ENCODE measurements at places on chromosomes 1 and 21.

- no peak for DNase-seq
These were observed 19.8 kb upstream of the VCAM1 start for GRCh38 chr1:100699744-100700143.

DNA sequence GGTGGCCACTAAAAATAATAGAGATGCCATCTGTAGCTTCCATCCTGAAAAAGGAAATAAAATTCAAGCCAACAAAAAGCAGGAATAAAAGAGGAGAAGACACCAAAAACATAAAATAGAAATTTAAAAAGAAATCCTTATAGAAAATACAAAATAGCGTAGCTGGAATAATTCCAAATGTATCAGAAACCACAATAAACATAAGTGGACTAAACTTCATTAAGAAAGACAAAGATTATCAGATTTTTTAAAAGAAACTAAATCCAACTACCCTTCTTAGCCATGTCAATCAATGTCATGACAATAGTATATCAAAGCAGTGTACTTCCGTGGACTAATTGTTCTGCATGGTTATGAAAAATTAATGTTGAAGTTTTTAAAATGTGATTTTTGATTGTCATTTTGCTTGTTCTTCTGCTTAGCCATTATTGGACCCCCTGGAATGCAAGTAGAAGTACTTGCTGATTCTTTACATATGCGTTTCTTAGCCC is 13.2 kb downstream of the IL10RB start:
- DNase-seq: no peak

DNA sequence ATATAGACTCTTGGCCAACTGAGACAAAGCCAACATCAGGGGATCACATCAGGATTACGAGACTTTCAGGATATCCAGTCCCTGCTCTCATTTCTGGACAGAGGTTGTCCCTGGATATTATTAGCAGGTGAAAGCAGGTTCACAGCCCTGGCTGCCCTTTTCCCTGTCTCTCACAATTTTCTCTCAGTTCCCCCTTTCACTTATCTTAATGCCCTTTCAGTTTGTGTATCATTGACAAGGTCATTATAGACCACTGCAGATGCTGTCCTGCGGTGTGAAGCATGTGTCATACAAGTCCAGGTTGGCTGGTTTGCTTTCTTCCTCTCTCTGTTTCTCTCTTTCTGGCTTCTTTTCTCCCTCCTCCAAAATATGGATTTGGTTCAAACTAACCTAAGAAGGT is 2.1 kb upstream of the KLHDC9 start:
- no peak for DNase-seq

DNA sequence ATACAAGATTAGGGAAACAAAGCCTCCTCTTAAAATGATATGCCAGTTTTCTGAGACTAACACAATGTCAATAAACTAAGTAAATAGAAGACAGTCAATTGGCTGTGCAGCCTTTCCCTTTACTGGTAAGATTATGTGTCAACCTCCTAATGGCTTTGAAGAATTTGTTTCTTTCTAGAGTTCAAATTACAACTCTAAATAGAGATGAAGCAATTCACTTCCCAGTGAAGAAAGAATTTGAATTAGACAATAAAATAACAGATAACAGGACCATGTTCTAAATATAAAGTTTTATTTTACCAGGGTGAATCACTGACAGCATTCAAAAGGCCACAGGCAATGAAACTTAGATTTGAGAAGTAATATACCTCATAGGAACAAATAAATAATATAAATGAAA is 680.3 kb downstream of the PLA2G4A start:
- no peak for DNase-seq

- DNase-seq: no peak
These were observed 193.4 kb downstream of the PRDM2 start for GRCh38 chr1:13893409-13893821.

- DNase-seq: no peak
These were observed 1.6 kb downstream of the DRAXIN start for GRCh38 chr1:11693024-11693590.

DNA sequence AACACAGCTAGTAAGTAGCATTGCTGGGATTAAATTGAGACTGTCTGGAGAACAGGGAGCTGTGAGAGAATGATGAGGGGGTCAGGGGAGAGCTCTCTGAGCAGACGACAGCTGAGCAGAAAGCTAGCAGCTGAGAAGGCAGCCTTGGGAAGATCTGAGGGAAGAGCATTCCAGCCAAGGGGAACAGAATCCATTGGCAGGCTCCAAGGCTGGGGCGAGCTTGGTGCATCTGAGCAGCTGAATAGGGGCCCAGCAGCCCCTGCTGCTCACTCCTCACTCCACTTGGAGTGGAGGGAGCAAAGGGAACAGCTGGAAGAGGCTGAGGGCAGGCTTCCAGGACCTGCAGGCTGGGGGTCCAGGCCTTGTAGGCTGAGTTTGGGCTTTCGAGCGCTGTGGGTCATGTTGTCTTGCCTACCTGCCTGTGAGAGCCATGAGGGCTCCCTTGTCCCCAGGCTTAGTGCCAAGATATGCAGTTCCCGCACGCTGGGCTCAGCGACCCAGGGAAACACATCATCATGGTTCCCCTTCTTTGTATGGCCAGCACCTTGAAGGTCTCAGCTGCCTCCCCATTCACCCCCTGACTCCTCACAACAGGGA is 10.5 kb downstream of the ACOT11 start:
- no peak for DNase-seq

GRCh38 chr1:241639623-241640148 is 483 bp downstream of the CHML start:
- DNase-seq: peak; percentile 59

DNA sequence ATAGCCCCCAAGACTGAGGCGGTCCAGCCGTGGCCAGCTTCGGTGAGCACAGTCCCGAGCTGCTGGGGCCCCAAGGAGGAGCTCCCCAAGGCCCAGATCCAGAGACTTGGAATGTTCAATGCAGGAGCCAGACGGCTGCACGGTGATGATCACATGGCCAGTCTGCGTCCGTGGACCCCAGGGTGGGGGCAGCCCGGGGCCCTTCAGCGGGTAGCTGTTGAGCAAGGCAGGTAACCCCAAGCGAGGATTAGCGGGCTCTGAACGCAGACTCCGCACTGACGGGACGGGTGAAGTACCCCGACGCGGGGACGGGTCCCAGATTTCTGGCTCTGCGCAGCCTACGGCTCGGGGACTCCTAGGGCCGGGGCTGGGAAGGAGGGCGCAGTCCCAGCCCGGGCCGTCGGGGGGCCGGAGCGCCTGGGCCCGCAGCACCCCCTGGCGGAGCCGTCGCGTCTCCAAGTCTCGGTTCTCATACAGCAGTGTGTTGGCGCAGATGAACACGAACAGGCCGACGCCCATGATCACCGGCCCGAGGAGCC is 2.7 kb downstream of the TMEM200B start:
- DNase-seq: no peak

DNA sequence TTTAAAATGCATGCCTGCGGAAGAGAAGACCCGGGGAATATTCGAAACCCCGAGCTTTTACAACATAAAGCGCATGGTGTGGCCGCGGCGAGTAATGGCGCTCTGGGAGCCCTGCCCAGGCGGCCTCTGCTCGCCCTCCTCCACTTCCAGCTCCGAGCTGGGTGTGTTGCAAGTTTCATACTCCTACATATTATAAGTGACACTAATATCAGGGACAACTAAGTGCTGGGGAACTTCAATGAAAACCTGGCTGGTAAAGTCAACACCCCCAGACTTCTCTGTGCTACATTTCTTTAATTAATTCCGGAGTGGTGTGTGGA is 11.8 kb downstream of the SIM2 start:
- no peak for DNase-seq

DNA sequence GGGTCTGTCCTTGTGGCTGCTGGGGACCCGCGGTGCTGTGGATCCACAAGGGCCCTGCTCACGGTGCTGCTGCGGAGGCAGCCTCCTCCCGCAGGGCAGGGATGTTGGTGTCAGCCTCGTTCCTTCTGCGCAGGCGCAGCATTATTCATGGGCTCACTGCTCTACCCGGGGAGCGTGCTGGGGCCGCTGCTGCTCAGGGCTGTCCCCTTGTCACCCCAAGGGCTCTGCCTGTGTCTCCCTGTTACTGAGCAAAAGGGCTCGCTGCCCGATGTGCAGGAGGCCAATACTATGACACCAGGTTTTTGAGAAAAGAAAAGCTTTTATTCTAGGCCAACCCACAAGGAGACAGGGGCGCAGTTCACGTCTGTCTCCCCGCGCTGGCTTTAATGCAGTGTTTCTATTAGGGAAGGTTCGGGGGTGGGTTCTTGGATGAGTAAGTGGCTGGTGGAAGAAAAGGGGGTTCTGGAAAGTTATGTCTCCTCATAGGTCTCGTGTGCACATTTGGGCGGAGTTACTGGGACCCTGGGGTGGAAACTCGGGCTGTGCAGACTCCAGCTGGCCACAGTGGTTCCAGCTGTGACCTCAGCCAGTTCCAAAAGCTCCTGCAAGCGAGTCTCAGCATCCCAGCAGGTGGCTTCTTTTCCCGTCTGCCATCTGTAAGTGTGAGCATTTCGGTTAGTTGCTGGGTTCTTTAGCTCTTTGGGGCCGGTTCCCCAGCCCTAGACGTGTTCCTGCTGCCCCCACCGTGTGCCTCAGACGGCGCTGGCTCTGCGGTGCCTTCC is 40.8 kb upstream of the LRRC3 start:
- DNase-seq: no peak

GRCh38 chr1:158809862-158810261 is 21.3 kb upstream of the MNDA start:
- peak; percentile 17 for DNase-seq

GRCh38 chr1:150764617-150765101 is 919 bp downstream of the CTSS start:
- peak; percentile 56 for DNase-seq

GRCh38 chr1:198923993-198924392 is 285.2 kb downstream of the PTPRC start:
- no peak for DNase-seq

DNA sequence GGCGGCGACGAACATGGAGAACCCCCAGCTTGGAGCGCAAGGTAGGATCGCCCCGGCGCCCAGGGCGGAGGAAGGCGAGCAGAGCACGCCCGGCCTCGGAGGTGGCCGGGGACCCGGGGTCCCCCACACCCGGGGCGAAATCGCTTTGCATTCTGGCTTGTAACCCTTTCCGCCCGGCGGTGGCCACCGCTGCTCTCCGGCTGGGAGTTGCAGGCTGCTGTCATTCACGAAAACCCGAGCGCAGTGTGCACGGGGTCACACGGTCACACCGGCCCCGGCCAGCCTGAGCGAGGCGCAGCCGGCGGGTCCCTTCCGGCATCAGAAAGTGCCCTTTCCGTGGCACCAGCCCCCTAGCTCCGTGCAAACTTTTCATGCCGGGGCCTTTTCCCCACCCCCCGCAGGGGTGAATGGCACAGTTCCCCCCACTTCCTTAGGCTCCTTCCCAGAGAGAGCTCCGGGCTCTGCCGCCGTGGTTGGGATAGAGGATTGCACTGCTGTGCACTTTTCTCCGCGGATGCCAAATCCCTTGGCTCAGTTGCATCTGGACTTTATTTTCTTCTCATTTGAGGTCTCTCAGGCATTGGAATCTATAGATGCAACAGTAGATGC is 802 bp downstream of the KAZN start:
- no peak for DNase-seq

- no peak for DNase-seq
These were observed 187.3 kb downstream of the VAV3 start for GRCh38 chr1:107777664-107778047.

GRCh38 chr1:93917302-93917701 is 8.1 kb upstream of the GCLM start:
- DNase-seq: no peak

DNA sequence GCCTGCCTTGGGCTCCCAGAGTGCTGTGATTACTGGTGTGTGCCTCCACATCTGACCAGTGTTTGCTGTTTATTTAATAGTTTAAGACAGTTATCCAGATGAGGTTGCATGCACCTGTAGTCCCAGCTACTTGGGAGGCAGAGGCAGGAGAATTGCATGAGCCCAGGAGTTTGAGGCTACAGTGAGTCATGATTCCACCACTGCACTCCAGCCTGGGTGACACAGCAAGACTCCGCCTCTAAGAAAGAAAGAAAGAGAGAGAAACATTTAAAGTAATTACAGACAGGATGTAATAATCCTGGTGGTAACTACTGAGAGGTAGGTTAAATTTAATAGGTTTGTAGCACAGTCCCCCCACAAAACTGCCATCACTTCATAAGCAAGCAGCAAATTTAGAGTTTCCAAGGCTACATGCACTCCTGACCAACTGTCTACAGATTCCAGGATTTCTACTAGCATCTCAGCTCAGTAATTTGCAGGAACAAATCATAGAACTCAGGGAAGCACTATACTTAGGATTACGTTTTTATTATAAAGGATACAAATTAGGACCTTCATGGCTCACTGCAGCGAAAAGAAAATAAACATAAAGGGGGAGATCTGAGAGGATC is 89.6 kb downstream of the PKN2 start:
- DNase-seq: peak; percentile 26

- no peak for DNase-seq
These were observed 14.9 kb upstream of the PPP1R15B start for GRCh38 chr1:204426474-204426873.

DNA sequence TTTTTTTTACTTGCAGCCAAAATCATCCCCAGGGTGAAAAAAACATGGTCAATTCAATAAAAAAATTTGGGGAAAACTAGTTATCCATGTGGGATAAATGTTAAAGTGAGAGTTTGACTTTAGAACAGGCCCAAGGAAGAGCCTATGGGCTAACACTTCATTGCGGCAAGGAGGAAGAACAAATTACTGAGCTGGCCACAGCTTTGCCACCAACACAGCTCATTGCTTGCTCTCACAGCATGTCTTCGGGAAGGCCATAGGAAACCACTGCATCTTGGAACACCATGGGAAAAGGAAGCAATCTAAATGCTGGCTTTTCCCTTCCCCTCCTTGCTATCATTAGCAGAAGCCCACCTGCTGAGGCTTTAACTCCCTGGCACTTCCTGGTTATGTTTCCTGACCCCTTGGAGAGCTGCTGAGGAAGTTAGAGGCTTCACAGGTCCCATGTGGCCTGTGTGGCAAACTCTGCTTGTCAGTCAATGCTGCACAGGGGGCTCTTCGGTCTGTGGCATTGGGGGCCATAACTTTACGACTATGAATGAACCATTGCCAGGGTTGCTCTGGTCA is 86.0 kb downstream of the SLC25A24 start:
- no peak for DNase-seq

DNA sequence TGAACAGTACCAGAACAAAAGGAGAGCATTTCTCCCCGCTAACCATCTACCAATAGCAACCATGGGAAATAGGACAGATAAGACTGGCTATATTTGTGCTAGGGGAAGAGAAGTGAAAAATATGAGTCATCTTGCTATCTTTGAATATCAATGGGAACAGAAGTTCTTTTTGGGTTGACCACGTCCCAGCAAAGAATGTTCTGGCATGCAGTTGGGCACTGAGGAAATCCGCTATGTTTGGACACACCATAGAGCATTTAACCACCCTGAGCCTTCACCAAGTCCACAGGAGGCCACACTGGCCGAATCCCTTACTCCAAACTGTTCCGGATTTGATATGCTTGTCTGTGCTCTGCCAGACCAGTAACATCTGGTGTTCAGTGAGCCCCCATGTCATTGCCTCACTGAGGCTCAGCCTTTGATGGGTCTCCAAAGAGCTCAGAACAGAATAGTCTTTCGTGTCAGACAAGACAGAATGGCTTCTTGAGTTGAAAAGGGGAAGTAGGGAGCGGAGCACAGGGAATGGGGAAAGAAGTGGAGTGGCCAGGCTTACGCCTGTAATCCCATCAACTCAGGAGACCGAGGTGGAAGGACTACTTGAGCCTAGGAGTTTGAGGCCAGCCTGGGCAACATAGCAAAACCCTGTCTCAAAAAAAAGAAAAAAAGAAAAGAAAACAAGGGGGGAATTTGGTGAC is 81.4 kb downstream of the SMYD2 start:
- peak; percentile 5 for DNase-seq

GRCh38 chr1:224339442-224340033 is 9.6 kb upstream of the NVL start:
- DNase-seq: no peak

GRCh38 chr1:100518023-100518422 is 19.9 kb upstream of the GPR88 start:
- DNase-seq: no peak

- no peak for DNase-seq
These were observed 110.8 kb downstream of the TSEN15 start for GRCh38 chr1:184162281-184162680.

All from trophoblast cell (in vitro differentiated cells and primary cell).